Left renal cortex interstitium (tissue), 4 donors: ENCODE measurements at places on chromosomes 12 and 14. TPM values are rescaled to one million over a fixed set of nuclear protein-coding genes. Genes with fewer than 3 reads are reported as not detected.

HSPA2 gene
- polyA plus RNA-seq, result 29.8 TPM

ZFHX2 gene
- 12.2 TPM for polyA plus RNA-seq

DNA sequence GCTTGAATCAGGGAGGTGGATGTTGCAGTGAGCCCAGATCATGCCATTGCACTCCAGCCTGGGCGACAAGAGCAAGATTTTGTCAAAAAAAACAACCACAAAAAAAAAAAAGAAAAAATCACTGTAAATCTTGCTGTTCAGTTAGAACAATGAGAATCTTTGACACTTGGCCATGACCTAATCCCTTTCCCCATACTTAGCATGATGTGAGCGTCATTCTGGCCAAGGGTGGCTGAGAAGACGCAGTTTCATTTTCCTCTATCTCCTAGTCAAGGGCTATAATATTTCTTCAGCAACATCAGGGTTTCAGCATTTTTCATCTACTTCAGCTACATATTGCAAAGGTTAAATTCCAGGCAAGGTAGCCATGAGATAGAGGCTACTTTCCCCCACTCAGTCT lies 599.4 kb upstream of the MDGA2 start:
- DNase-seq, result no peak

PIANP gene
- polyA plus RNA-seq, result 8.1 TPM

DNA sequence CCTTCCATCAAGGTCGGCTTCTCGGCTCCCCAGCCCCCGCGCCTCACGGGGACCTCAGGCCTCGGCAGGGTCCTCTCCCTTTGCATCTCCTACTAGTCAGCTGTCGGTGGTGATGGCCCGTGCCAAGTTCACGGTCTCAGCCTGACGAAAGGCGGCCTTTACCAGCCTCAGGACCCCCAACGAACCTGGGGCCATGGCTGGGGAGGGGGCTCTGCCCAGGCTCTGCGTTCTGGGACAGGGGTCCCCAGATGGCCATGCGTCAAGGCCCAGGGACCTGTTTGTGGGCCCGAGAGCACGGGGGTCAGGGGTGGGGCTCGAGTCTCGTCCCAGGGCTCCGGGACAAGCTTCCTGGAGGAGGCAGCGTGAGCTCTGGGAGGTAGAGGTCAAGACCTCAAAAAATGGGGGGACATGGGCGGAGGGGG lies 32.8 kb upstream of the DEGS2 start:
- peak; percentile 22 for DNase-seq

GRCh38 chr14:55802986-55803872 lies 223.2 kb downstream of the KTN1 start:
- no peak for DNase-seq

GRCh38 chr12:27561535-27562350 lies 37.7 kb downstream of the PPFIBP1 start:
- DNase-seq, result no peak

GRCh38 chr14:26594756-26595545 lies 2.9 kb downstream of the NOVA1 start:
- no peak for DNase-seq

- no peak for DNase-seq
These were observed 281.3 kb downstream of the KCNH5 start for GRCh38 chr14:62763951-62764350.

DNA sequence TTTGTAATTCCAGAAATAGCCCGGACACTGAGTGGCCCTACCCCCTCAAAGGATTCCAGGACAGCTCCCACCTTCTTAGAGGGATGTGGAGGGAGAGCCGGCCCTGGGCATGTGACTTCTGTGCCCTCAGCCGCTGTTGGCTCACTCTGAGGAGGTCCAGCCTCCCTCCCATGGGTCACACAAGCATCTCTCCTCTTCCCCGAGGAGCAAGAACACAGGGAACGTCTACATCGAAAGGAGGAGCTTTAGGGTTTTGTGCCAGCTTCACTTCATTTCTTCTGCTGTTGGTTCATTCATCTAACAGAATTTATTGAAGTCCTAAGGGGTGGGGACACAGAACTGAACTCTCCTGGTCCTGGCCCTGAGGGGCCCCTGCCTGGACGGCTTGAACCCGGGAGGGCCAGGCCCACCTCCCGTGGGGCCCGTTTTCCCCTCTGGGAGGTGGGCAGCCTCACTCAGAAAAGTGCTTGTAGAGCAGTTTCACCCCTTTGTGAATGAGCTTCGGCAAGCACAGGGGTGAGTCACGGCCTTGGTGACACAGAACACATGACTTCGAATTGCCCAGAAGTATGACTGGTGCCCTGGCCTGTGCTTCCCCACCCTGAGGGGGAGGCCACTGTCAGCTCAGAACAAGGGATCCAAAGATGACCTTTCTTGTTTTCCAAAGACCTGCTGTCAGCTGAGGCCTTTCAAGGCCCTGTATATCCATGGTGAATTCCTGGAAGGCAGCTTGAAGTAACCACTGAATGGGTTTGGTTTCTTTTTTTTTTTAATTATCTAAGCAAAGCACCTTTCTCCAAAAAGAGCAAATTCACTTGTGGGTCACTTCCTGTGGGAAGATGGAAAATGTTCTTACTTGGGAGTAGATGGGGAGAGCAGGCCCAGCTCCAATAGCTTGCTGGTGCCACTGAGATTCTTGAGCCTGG lies 39.2 kb downstream of the NFKBIA start:
- no peak for DNase-seq

DIP2B gene
- 23.9 TPM for polyA plus RNA-seq

OLR1 gene
- polyA plus RNA-seq, result 0.46 TPM

- DNase-seq, result no peak
These were observed 43.9 kb upstream of the FBRSL1 start for GRCh38 chr12:132445884-132446632.

DNA sequence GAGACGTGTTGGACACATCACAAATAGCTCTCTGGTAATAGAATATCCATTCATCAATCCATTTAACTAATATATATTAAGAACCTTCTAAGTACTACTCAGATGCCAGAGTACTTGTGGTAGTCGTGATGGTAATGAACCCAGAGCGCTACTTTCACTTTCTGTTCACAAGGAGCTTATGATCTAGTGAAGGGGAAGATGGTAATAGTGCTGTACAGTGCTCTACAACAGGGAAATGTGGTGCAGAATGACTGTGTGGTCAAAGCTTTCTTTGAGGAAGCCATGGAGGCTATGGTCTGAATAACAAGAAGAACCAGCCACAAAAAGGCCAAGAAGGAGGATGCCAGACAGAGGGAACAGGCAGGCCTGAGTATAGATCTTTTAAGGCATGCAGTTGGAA lies 212.0 kb downstream of the PTPRO start:
- no peak for DNase-seq

GRCh38 chr12:34396861-34397590 lies 374.7 kb downstream of the ALG10 start:
- no peak for DNase-seq

DNA sequence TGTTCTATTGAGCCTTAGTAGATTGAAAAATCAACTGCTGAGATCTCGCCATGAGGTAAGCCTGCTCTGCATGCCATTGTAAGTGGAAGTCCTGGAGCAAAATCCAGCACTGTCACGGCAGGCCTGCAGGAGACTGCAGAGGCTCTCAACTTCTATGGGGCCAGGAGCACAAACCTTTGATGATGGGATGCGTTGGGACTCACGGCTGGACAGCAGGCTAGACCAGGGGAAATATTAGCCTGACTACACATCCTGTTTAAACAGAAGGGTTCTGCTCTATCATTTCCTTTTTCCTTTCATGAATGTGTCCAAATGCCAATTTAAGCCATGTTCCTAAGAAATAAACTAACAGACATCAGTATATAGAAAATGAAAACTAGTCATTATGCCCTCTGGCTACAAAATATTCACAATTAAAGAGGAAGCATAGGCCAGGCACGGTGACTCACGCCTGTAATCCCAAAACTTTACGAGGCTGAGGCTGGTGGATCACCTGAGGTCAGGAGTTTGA lies 33.9 kb upstream of the RASSF8 start:
- DNase-seq, result no peak

PPP1R3E gene
- 15.6 TPM for polyA plus RNA-seq

GRCh38 chr14:54579621-54580020 lies 12.7 kb downstream of the SAMD4A start:
- no peak for DNase-seq

DNA sequence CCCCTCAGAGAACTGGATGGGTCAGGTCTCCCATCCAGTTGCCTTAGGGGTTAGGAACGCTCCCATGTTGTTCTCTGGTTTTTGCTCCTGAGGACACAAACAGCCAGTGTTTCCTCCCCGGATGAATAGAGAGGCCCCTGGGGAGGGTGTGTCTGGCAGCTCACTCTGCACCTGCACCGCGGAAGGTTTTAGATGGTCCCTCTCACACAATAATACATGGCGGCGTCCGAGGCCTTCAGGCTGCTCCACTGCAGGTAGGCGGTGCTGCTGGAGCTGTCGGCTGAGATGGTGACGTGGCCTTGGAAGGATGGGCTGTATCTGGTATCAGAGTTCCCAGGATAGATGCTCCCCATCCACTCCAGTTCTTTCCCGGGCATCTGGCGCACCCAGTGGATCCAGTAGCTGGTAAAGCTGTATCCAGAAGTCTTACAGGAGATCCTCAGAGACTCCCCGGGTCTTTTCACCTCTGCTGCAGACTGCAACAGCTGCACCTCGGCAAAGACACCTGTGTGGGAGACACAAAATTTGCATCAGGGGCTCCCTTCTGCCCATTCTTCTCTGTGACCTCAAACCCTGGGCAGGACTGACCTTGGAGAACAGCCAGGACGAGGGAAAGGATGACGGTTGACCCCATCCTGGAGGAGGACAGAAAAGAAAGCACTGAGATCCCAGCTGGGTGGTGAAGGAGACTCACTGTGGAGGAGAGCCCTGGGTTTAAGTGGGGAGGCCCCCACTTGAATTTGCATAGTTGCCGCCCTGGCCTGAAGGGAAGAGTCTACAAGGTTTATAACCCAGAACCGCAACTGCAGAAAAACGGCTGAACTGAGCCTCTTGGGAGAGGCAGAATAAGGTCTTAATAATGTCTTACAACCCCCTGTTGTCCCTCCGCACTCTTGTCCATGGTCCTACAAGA lies 1324.8 kb downstream of the TMEM121 start:
- no peak for DNase-seq

CD163L1 gene
- polyA plus RNA-seq, result 2.3 TPM

CLEC4D gene
- 0.30 TPM for polyA plus RNA-seq

TAS2R9 gene
- 0.09 TPM for polyA plus RNA-seq

DNA sequence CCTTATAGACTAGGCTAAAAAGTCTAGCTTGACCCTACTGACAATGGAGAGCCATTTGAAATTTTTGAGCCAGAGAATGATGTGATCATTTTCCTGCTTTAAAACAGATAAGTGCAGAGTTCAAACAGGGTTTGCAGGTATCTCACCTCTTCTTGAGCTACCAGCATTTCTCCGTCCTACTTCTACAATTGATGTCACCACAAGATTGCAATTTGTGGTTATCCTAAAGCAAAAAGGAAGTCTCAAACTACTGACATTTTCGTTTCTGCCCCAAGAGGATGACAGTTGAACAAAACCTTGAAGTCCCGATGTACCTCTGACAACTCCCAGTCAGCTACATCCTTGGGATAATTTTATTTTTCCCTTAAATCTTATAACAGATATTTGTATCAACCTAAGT lies 86.7 kb downstream of the PTGER2 start:
- no peak for DNase-seq

DNA sequence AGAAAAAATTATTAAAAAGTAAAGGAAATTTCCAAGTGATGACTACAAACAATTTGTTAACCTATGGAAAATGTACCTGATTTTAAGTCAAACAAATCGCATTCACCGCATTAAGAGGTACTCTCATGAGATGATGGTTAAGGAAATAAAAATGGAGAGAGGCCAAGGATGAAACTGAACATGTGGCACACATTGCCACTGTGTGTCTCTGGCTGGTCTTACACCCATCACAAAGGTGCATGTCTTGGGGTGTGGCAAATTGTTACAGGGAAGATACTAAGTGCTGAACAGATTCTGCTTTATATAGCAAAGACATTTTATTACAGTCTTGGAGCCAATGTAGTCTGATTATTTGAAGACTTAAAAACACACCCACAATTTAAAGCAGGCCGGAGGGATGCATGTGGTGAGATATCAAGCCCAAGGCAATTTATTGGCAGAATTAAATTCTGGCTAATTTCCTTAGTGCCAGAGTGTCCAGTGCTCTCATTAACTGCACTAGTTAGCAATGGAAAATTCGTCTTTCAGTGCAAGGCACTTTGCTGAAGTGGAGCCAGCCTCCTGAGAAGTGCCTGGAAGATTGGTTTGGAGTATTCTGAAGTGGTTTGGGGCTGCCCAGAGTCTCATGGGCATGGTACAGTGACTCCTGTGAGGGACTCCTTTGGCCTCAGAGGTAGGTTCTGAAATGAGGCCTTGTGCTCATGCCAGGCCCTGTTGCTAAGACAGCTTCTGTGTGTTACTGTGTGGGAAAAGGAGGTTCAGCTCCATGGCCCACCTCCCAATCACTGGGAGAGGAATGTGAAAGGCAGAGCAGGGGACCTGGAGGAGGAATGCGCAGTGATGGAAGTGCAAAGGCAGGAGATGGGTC lies 166.9 kb downstream of the BRMS1L start:
- DNase-seq, result no peak

DNA sequence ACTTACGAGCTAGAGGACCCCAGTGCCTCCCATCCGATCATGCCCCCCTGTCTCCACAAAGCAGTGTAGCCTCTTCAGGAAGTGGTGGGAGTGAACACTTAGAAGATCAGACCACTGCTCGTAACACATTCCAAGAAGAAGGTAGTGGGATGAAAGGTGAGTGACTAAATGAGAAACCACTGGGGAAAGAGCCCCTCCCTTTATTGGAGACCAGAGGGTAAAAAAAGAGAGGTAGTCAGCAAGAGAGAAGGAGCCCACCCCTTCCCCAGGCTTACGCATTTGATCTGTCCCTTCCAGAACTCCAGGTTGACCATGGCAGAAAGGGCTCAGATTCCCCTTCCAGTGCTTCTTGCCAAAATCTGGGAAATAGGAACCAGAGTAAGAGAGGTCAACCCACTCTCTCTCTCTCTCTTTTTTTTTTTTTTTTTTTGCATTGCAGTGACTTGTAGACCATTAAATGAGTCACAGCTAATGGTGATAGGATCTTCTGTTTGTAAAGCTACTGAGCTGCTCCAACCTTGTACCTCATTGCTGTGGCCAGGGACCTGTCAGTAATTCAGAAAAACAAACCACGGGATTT lies 165.4 kb downstream of the GCH1 start:
- DNase-seq, result no peak

DHRS7 gene
- polyA plus RNA-seq, result 71.2 TPM

DNA sequence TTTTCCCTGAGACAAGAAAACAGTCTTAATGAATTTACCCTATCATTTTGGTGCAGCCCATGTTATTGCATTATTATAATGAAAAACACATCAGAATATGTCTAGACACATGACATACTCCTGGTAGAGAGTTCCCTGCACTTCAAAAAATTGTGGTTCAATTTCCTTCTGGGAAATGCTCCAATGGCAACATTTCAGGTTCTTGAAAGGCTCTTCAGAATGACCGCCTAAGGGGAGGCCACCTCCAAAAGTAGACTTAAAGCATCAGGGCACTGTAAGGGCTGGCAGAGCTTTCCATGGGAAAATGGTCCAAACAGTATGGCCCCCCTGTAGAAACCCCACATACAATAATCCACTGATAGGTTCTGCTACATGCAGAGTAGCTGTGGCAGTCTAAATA lies 110.7 kb downstream of the SLC25A21 start:
- DNase-seq, result no peak

- DNase-seq, result no peak
These were observed 183.4 kb upstream of the PPFIA2 start for GRCh38 chr12:81942594-81942993.
